Stimulated activated CD4-positive, alpha-beta T cell treated with anti-CD3 and anti-CD28 coated beads, Interleukin-2, amount 100 ng/mL, for 4 hours (primary cell): ENCODE measurements at places on chromosomes 16 and 17.

DNA sequence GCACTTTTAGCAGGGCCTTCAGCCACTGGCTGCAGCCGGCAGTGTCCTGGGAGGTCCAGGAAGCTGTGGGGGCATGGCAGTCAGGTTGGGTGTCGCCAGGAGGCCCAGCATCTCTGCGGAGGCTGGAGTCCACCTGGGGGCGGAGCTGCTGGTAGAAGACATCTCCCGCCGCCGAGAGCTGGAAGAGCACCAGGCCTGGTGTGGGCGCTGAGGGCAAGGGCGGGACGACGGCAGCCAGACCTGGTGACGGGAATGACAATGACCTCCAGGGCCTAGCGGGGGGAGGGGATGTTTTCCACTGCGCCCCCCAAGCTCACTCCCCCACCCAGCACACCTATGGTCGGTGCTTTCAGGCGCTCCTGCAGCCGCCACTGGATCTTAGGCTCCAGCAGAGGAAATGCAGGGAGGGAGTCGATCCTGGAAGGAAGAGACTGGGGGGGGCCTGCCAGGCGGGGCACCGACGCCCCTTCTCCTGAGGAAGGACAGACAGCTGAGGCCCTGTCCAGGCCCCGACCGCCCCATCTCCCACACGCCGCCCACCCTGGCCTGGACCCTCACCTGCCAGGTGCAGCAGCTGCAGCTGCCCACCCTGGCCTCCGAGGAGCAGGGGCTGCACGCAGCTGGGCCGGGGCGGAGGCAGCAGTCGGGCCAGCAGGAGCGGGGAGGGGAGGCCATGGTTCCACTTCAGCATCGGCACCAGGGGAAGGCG, 7.1 kb downstream of the TAF1C start:
- no peak for DNase-seq

DNA sequence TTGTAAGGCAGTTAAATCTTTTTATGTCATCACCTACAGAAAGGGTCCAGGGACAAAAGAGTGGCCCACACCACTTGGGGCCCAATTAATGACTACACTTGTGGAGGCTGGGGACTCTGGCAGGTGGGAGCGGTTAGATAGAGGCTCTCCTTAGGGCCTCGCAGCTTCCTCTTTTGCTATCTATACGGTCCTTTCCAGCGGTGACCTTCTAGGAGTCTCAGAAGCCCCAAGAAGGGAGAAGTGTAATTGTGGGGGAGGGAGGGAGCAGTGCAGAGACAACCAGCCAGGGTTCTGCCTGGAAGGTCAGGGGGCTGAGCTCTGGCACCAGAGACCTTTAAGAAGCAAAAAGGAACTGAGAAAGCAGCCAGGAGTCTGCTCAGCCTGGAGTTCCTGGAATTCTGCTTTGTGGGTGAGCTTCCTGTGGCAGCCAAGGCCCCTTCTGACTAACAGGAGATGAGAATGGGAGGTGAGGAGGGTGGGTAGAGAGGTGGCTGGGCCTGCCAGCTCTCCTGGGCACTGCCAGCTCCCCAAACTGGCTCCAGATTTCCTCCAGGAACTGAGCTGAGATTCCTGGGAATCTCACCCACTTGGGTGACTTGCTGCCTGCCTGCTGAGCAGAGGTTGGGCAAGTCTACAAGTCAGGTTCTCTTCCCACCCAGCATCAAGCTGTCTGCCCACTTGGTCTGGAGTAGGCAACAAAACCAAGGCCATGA, 16.3 kb upstream of the MAP3K14 start:
- no peak for DNase-seq

GRCh38 chr17:72510351-72511016, 389.7 kb downstream of the SOX9 start:
- no peak for DNase-seq

DNA sequence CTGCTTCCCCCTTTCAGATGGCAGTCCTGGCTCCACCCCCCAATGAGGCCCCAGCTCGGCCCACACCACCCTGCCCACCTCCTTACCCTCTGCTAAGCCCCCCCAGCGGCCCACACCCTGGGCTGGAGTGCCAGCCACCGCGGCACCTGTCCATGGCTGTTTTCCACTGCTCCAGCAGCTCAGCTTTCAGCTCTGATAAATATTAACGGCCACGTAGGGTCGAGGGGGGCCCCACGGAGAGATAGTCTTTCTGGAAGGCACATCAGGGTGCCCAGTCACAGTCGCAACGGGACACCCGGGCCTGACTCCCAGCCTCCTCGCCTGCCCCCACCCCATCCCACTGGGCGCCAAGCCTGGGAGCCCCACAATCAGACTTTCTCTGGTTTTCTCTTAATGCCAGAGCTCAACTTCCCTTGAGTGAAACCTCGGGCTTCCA, 46.5 kb upstream of the CIBAR2 start:
- DNase-seq = no peak

DNA sequence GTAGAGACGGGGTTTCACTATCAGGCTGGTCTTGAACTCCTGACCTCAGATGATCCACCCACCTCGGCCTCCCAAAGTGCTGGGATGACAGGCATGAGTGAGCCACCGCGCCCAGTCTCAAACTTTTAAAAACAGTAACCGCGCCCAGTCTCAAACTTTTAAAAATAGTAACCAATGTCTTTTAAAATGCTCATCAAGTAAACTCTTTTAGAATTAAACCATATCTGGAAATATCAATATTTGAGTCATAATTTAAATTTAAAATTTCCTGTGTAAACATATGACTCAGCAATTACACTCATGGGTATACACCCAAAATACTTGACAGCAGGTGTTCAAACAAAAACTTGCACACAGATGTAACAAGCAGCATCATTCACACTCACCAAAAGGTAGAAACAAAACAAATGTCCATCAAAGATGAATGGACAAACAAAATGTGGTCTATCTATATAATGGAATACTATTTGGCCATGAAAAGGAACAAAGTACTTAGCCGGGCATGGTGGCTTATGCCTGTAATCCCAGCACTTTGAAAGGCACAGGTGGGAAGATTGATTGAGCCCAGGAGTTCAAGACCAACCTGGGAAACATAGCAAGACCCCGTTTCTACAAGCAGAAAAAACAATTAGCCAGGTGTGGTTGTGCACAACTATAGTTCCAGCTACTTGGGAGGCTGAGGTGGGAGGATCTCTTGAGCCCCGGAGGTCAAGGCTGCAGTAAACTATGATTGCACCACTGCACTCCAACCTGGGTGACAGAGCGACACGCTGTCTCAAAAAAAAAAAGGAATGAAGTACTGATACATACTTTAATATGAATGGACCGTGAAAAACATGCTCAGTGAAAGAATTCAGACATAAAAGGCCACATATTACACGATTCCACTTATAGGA, 20.2 kb downstream of the ENPP7 start:
- no peak for DNase-seq

DNA sequence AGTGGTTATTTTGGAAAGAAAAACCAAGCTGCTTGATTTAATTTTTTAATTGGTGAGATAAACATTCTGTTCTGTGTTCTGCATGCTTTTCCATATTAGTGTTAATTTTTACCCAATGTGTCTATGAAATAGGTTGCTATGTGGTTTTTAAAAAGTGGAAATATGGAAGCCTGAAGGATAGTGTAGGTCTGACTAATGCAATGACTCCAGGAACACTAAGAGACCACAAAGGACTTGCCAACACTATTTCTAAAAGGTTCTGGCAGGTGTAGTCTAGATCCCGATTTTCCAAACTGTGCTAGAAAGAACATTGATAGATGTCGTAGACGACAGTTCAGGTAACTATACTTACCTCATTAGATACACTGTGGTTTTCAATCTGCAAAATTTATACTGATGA, 877.4 kb upstream of the GOT2 start:
- DNase-seq = no peak
